Esophagus mucosa (tissue), 1 donor: ENCODE measurements at places on chromosomes 16 and 17. TPM values are rescaled to one million over a fixed set of nuclear protein-coding genes. Genes with fewer than 3 reads are reported as not detected.

Gene GAS2L2
- total RNA-seq, result not detected

Gene TP53TG3E
- not detected for total RNA-seq

- no peak for ATAC-seq
These were observed 11.0 kb downstream of the SLC6A4 start for GRCh38 chr17:30224419-30224960.

Gene TMC7
- total RNA-seq, result 0.72 TPM

DNA sequence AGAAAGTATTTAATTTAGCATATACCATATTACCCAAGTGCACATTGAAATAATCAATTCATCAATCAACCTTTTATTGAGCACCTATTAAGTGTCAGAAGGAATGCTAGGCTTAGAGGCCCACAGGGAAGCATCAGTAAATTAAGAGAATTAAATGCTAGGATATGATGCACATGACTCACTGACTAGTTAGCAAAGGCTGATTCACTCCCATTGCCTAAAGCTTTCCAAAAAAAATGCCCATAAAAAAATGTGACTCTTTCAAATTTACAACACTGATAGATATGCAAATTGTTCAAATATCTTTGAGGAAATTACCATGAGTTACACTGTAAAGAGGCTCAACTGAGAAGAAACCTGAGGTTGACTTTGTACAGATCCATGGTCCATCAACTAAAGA is 883.3 kb downstream of the CDH11 start:
- no peak for ATAC-seq
